A549 treated with DMSO at 1 μM for 4 hours (cell line): ENCODE measurements at places on chromosomes 5 and 9. TPM values are rescaled to one million over a fixed set of nuclear protein-coding genes. Genes with fewer than 3 reads are reported as not detected.

RAB3C gene
- not detected in 5 replicates for total RNA-seq

SYNPO gene
- total RNA-seq, result 28.1 to 34.7 TPM (median 30.7 TPM) in 5 replicates

FLT4 gene
- total RNA-seq, result 2.2 to 4.4 TPM (median 3.3 TPM) in 5 replicates

LPAR1 gene
- 9.0 to 13.1 TPM (median 11.6 TPM) in 5 replicates for total RNA-seq

ZDHHC11 gene
- 11.1 to 22.4 TPM (median 18.3 TPM) in 5 replicates for total RNA-seq

UAP1L1 gene
- total RNA-seq, result 10.5 to 16.3 TPM (median 11.5 TPM) in 5 replicates

TPPP gene
- total RNA-seq, result 5.1 to 6.4 TPM (median 5.5 TPM) in 5 replicates

MACIR gene
- 18.1 to 22.2 TPM (median 21.6 TPM) in 5 replicates for total RNA-seq

CDC20B gene
- total RNA-seq, result 0.07 to 0.14 TPM (median 0.09 TPM) in 3 of 5 replicates, not detected in the others

OMD gene
- not detected in 5 replicates for total RNA-seq

COL15A1 gene
- total RNA-seq, result 0.17 to 0.48 TPM (median 0.34 TPM) in 5 replicates

OR1Q1 gene
- not detected in 5 replicates for total RNA-seq

CANX gene
- 358 to 432 TPM (median 413 TPM) in 5 replicates for total RNA-seq

SMC5 gene
- total RNA-seq, result 10.9 to 19.5 TPM (median 17.1 TPM) in 5 replicates

ACTBL2 gene
- 0.02 to 0.09 TPM (median 0.06 TPM) in 5 replicates for total RNA-seq

LCN1 gene
- total RNA-seq, result not detected in 5 replicates

BTNL9 gene
- total RNA-seq, result 0.81 to 1.4 TPM (median 0.87 TPM) in 5 replicates

LRRC19 gene
- not detected in 5 replicates for total RNA-seq

FGF1 gene
- 0.24 to 1.6 TPM (median 0.65 TPM) in 5 replicates for total RNA-seq

SCGB3A2 gene
- total RNA-seq, result not detected in 5 replicates

ELAVL2 gene
- 0.05 TPM in 1 of 5 replicates, not detected in the others for total RNA-seq

FAM151B gene
- 1.3 to 2.2 TPM (median 1.9 TPM) in 5 replicates for total RNA-seq

SLC36A3 gene
- total RNA-seq, result not detected in 5 replicates

DBH gene
- not detected in 5 replicates for total RNA-seq

RETREG1 gene
- 1.7 to 3.0 TPM (median 1.8 TPM) in 5 replicates for total RNA-seq

SLC6A7 gene
- 0.02 to 0.06 TPM (median 0.03 TPM) in 4 of 5 replicates, not detected in the other for total RNA-seq
